ENCODE measurements at places on chromosomes 16 and 17.

DNA sequence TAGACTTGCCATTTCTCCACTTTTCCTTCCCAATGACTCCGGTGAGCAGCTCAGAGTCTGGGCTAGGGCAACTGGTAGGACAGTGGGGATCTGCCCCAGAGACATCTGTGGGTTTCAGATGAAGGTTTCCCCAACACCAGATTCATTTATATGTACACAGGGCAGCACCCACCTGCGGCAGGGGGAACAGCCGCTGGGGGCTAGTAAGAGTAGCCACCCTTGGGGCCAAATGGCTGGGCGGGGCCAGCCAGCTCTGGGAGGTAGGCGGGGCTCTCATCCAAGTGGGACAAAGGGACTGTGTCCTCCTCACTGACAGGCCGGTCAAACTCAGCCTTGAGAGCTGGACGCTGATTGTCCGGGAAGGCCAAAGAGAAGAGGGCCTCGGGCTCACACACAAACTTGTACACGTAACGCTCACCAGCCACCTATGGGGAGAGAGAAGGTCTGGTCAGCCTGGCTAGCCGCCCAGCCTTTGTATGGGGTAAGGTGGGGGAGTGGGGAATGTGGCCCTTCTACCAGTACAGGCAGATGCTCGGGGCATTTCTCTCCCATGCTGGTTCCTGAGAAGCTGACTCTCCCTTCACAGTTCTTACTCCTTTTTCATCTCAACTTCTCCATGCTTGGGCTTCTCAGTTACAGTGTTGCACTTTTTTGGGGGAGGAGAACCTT lies 17.7 kb downstream of the ETV4 start:
- H3K4me1 ChIP-seq, result peaks cover 5% of the 10 kb centered on the region
- no peak for DNase-seq
- H3K27ac ChIP-seq, result peak overlapping the region; percentile 19
- H3K4me3 ChIP-seq, result no peak overlapping the region
- H3K36me3 ChIP-seq, result no peaks in the 10 kb centered on the region

- no peak for DNase-seq
- H3K27ac ChIP-seq, result no peak overlapping the region
- H3K36me3 ChIP-seq, result no peaks in the 10 kb centered on the region
- no peaks in the 10 kb centered on the region for H3K27me3 ChIP-seq
Observed at GRCh38 chr16:67294938-67295361, 15.6 kb downstream of the PLEKHG4 start.

- H3K4me1 ChIP-seq, result peaks cover 42% of the 10 kb centered on the region
- no peaks in the 10 kb centered on the region for H3K27me3 ChIP-seq
- no peak overlapping the region for H3K4me3 ChIP-seq
Observed at GRCh38 chr17:41651625-41652460, 27.5 kb upstream of the KRT17 start.

DNA sequence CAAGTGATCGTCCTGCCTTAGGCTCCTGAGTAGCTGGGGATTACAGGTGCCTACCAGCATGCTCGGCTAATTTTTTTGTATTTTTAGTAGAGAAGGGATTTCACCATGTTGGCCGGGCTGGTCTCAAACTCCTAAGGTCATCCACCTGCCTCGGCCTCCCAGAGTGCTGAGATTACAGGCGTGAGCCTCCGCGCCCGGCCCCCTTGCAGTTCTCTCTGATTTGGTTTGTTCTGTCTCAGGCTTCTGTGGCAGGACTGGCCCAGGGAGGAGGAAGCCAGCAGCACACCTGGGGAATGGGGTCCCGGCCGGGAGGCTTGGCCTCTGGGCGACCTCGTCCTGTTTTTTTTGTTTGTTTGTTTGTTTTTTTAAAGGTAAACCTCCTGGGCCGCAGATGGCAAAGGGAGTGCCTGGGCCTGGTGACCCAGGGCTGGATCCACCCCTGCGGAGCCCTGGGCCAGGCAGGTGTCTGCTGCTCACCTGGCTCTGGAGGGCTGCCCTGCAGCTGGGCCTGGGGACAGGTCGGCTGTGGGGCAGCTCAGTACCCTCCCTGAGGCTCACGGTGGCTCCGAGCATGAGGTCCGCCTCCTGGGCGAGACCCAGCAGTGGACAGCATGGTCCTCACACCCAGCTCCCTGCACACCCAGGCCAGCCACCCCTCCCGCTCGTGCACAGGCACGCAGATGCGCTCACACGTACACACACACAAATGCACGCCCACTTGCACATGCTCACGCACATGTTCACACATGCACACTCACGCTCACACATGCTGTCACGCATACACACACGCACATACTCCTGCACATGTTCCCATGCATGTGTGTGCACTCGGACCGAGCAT lies 3.3 kb upstream of the NUDT16L1 start:
- H3K4me1 ChIP-seq, result peaks cover 10% of the 10 kb centered on the region
- H3K4me3 ChIP-seq, result no peak overlapping the region
- H3K36me3 ChIP-seq, result no peaks in the 10 kb centered on the region
- H3K27ac ChIP-seq, result no peak overlapping the region
- no peak for DNase-seq

DNA sequence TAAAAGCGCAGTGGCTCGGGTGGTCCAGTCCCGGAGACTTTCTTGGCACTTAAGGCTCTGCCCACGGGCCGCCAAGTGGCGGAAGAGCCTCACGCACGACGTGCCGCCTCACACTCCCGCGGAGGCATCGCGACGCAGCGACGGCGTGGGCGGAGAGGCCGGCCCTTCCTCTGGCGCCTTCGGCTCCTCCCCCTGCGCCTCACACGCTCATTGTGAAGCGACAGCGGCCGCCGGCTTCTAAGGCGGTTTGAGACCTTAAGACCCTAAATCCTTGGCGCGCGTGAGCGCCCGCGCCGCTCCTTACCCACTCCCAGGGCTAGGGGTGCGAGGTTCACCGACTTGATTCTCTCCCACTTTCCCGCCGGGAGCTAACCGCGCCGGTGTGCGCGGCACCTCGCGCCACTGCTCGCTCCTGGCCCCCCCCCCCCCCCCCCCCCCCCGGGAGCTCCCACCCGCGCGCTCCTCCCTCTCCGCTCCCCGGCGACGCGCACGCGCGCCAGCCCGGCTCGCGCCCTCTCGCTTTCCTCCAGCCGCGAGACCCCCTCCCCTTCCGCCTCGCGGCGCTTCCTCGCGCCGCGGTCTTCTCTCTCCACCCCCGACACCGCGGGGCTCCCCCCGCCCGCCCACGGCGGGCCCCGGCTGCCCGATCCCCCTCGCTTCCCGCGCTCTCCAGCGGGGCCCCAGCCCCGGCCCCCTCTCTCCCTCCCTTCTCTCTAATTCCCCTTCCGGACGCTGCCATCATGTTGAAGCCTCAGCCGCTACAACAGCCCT lies at the start of gene ATXN2L:
Gene ATXN2L (plus strand): TSS at position 480 of the 771 bp plus-strand sequence. CDS start 261 bp downstream, at position 741.
- H3K36me3 ChIP-seq, result no peaks in the 10 kb centered on the region
- H3K27me3 ChIP-seq, result no peaks in the 10 kb centered on the region
- peak within 1 kb of the TSS; percentile 100 for H3K4me3 ChIP-seq

DNA sequence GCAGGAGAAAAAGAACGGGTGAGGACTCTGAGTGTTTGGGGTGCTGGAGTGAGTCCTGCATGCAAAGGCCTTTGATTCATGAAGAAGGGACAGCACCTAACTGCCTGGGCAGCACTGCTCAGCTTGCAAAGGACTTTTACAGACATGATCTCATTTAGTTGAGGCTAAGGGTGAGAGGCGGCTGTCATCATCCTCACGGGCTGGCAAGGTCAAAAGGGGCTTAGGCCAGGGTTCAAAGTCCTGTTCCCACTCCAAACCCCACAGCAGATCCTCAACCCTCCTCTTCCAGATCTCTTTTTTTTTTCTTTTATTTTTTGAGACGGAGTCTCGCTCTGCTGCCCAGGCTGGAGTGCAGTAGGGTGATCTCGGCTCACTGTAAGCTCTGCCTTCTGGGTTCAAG lies 4.8 kb downstream of the RHBDF2 start:
- peaks cover 9% of the 10 kb centered on the region for H3K4me1 ChIP-seq
- no peak overlapping the region for H3K4me3 ChIP-seq
- no peaks in the 10 kb centered on the region for H3K36me3 ChIP-seq
- H3K27ac ChIP-seq, result no peak overlapping the region
- no peaks in the 10 kb centered on the region for H3K27me3 ChIP-seq

- H3K27me3 ChIP-seq, result no peaks in the 10 kb centered on the region
- no peaks in the 10 kb centered on the region for H3K36me3 ChIP-seq
- no peak overlapping the region for H3K27ac ChIP-seq
- DNase-seq, result no peak
- H3K4me1 ChIP-seq, result no peaks in the 10 kb centered on the region
- no peak overlapping the region for H3K4me3 ChIP-seq
Observed at GRCh38 chr17:83115202-83115651, 35.8 kb downstream of the METRNL start.

DNA sequence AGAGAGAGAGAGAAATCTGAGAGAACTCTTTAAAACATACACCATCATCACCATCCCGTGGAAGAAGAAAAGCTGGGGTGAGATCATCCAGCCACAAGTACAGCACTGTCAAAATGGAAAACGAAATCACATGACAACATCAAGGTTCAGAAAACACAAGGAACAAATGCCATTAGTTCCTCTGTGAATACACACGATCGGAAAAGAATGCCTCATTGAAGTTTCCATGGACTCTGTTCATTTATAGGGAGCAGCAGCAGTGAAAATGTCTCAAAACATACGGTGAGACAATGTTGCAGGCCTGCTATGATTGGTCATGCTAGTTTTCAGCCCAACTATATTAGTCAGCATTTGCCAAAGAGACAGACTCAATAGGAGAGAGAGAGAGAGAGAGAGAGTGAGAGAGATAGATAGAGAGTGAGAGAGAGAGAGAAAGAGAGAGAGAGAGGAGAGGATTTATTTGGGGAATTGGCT lies 4.4 kb downstream of the CFAP97D1 start:
- no peaks in the 10 kb centered on the region for H3K36me3 ChIP-seq
- H3K27ac ChIP-seq, result no peak overlapping the region
- no peaks in the 10 kb centered on the region for H3K27me3 ChIP-seq
- no peak for DNase-seq
- H3K4me1 ChIP-seq, result no peaks in the 10 kb centered on the region
- no peak overlapping the region for H3K4me3 ChIP-seq

DNA sequence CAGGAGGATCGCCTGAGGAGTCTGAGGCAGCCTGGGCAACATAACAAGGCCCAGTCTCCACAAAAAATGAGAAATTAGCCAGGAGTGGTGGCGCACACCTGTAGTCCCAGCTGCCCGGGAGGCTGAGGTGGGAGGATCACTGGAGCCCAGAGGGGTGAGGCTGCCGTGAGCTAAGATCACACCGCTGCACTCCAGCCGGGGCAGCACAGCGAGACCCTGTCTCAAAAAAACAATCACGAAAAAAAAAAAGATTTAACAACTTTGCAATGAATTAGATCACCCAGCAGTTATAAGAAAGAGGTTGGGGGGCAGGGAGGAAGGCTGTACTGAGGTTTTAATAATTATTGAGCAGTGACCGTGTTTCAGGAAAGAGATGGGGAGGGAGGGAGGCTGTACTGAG lies 49.4 kb downstream of the RPH3AL start:
- no peak for DNase-seq
- no peaks in the 10 kb centered on the region for H3K4me1 ChIP-seq
- H3K4me3 ChIP-seq, result no peak overlapping the region

DNA sequence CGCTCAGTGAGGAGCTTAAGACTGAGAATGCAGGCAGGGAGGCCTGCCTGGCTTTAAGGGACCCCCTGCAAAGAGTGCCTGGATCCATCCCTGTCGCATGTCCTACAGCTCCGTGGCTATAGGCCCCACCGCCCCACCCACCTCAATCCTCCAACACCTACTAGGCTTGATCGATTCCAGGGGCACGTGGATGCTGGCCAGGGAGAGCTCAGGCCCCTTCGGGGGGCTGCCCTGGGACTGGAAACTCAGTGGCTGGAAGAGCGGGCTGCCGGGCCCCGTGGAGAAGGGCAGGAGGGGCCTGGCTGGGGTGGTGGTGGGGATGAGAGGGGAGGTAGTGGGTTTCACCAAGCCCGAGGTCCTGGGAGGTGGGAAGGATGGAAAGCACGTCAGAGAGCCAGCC lies 22.2 kb downstream of the GGA3 start:
- no peak for DNase-seq
- H3K27me3 ChIP-seq, result no peaks in the 10 kb centered on the region
- H3K36me3 ChIP-seq, result peaks cover 14% of the 10 kb centered on the region
- no peaks in the 10 kb centered on the region for H3K4me1 ChIP-seq

- no peak for DNase-seq
- H3K4me1 ChIP-seq, result no peaks in the 10 kb centered on the region
- peaks cover 3% of the 10 kb centered on the region for H3K27me3 ChIP-seq
- no peak overlapping the region for H3K4me3 ChIP-seq
Observed at GRCh38 chr17:39822051-39822451, 42.1 kb downstream of the IKZF3 start.

GRCh38 chr17:77534137-77534536 lies 393.4 kb downstream of the SEC14L1 start:
- no peak for DNase-seq
- no peak overlapping the region for H3K27ac ChIP-seq
- H3K4me3 ChIP-seq, result no peak overlapping the region
- no peaks in the 10 kb centered on the region for H3K4me1 ChIP-seq
- no peaks in the 10 kb centered on the region for H3K36me3 ChIP-seq
- H3K27me3 ChIP-seq, result peaks cover 2% of the 10 kb centered on the region

GRCh38 chr17:27326051-27326450 lies 32.1 kb downstream of the WSB1 start:
- H3K36me3 ChIP-seq, result no peaks in the 10 kb centered on the region
- no peak overlapping the region for H3K4me3 ChIP-seq
- peaks cover 10% of the 10 kb centered on the region for H3K4me1 ChIP-seq
- DNase-seq, result no peak
- no peaks in the 10 kb centered on the region for H3K27me3 ChIP-seq

DNA sequence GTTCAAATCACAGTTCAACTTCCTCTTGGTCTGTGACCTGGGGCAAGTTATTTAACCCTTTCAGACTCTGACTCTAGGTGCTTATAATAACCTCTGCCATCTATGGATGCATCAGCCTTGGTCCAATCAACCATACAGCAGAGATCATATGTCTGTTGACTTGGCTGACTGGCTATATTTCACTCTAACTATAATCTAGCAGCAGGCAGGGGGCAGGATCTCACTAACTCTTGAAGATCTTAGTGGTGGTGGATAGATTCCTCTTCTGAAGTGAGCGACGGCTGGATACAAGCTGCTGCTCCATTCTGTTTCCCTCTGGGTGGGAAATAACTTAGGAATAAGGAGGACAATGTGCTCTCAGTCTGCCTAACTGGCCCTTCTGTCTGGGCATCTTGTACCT lies 146.6 kb downstream of the SKAP1 start:
- no peak overlapping the region for H3K4me3 ChIP-seq
- H3K27me3 ChIP-seq, result no peaks in the 10 kb centered on the region
- H3K4me1 ChIP-seq, result no peaks in the 10 kb centered on the region
- H3K36me3 ChIP-seq, result no peaks in the 10 kb centered on the region
- no peak for DNase-seq
- H3K27ac ChIP-seq, result no peak overlapping the region

GRCh38 chr16:59048876-59049275 lies 314.8 kb upstream of the GOT2 start:
- H3K4me1 ChIP-seq, result no peaks in the 10 kb centered on the region
- no peaks in the 10 kb centered on the region for H3K36me3 ChIP-seq
- no peaks in the 10 kb centered on the region for H3K27me3 ChIP-seq
- no peak overlapping the region for H3K27ac ChIP-seq
- H3K4me3 ChIP-seq, result no peak overlapping the region

GRCh38 chr16:68488554-68488953 lies 40.2 kb upstream of the SMPD3 start:
- no peaks in the 10 kb centered on the region for H3K27me3 ChIP-seq
- no peak overlapping the region for H3K4me3 ChIP-seq
- H3K36me3 ChIP-seq, result no peaks in the 10 kb centered on the region
- DNase-seq, result no peak
- no peak overlapping the region for H3K27ac ChIP-seq

All from breast epithelium (tissue), 4 donors.